Activated CD4-positive, alpha-beta T cell treated with anti-CD3 and anti-CD28 coated beads, Interleukin-2, amount 50 U/mL, for 24 hours (primary cell): ENCODE measurements at places on chromosomes 11 and 22.

DNA sequence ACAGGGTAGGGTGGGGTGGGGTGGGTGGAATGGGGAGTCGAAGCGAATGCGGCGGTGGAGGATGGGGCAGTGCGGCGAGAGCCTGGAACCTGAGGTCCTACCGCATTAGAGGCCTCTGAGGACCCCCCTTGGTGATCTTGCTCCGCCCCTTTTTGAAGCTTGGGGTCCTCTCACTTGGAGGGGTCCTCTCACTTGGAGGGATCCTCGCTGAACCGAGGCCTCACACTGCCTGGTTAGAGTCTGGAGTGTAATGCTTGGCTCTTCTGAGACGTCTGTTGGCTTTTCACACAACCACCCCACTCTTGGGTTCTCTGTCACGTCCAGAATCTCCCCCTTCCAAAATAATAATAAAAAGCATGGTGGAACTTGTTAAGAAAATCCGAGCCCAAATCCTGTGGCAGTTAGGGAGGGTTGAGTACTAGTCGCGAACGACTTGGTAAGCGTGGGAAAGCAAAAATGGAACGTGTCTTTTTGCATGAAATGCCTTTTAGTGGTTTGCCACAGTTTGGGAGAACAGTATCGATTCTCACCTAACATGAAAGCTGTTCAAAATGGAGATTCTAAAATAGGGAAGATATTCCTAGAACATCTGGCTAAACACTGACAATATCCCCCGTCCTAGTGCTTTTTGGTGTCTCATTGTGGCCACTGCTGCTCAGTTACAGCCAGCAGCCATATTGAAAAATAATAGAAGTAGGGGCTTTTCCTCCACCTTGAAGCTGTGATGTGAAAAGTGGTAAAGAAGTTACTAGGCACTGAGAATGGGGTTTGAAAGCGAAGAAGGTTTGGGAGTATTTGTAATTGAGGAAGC lies 822 bp downstream of the RBX1 start:
- no peak for DNase-seq

DNA sequence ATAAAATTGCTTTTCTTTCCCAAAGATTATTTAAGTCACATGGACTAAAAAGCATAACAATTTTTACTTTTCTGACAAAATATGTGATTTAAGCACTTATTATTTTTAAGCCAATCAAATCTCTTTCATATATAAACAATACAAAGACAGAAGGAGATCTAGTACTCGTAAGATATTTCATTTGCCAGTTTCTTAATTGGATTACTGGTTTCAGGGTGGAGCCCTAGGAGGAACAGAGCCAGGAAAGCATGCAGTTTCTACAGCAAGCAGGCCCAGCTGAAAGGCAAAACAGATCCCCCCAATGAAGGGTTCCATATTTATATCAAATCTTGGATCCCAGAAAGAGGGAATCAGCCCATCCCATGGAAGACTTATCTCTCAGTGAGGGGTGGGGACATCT lies 177.0 kb downstream of the KIF18A start:
- DNase-seq = no peak

DNA sequence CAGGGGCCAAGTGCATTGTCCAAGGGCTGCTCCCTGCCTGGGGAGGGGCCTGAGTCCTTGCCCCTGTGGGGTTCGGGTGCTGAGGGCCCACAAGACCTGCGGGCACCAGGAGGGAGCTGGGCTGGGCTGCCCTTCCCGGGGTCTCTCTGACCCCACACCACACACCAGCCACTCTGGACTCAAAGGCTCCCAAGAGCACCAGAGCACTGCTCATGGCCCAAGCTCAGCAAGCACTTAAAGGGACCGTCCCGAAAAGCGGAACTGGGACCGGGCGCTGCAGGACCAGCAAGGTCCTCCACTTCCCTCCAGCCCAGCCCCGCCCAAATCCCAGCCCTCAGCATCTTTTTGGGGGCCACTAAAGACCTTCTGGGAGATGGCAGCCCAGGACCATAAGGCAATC lies 5.3 kb downstream of the LSP1 start:
- DNase-seq = no peak

GRCh38 chr11:95412074-95412473 lies 181.1 kb upstream of the SESN3 start:
- no peak for DNase-seq

- no peak for DNase-seq
Observed at GRCh38 chr11:6927030-6927617, 898 bp downstream of the ZNF215 start.

DNA sequence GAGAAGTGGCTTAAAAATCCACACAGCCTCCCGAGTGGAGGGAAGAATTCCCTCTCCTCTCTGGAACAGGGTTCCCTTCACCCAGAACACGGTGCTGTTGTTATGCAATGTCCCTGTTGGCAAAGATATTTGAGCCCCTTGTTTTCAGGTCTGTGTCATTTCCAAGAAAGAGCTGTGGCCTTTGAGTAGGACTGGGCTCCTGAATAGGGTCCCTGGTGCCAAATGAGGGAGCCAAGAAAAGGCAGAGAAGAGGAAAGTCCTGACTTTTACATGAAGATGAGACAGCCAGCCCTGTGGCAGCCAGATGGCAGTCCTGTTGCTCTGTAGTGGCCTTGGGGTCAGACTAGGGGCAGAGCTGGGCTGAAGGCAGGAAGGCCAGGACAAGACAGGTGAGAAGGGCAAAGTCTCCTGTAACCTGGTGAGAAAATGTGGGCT lies 51.2 kb upstream of the ELF5 start:
- DNase-seq = no peak

- no peak for DNase-seq
Observed at GRCh38 chr11:102391549-102392237, 44.7 kb downstream of the BIRC2 start.

DNA sequence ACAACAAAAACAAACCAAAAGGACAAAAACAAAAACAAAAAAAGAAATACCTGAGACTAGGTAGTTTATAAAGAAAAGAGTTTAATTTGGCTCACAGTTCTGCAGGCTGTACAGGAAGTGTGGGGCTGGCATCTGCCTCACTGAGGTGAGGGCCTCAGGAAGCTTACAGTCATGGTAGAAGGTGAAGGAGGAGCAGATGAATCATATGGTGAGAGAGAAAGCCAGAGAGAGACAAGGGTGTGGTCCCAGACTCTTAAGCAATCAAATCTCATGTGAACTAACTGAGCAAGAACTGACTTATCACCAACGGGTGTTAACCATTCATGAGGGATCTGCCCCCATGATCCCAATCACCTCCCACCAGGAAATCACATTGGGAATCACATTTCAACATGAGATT lies 58.8 kb upstream of the ZBED5 start:
- DNase-seq = no peak
